ENCODE measurements at places on chromosomes 13 and 19. TPM values are rescaled to one million over a fixed set of nuclear protein-coding genes. Genes with fewer than 3 reads are reported as not detected.

DNA sequence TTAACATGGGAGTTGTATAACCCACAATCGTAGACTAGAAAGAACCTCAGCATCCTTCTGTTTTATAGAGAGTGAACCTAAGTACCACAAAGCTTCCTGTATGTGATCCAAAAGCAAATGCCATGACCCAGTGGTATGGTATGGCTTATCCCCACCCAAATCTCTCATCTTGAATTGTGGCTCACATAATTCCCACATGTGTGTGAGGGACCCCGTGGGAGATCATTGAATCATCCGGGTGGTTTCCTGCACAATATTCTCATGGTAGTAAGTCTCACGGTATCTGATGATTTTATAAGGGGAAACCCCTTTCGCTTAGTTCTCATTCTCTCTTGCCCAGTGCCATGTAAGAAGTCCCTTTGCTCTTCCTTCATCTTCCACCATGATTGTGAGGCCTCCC, 587.9 kb downstream of the LMO7 start:
- H3K27ac ChIP-seq = no peak overlapping the region
- H3K4me1 ChIP-seq = no peaks in the 10 kb centered on the region
- no peak overlapping the region for H3K4me3 ChIP-seq
- no peak for DNase-seq
- no peaks in the 10 kb centered on the region for H3K36me3 ChIP-seq

Gene KCTD15
- 1.3 TPM for total RNA-seq

GRCh38 chr13:91154558-91155353, 192.7 kb upstream of the MIR17HG start:
- no peak overlapping the region for H3K4me3 ChIP-seq
- no peak for DNase-seq
- H3K27ac ChIP-seq = no peak overlapping the region
- no peaks in the 10 kb centered on the region for H3K36me3 ChIP-seq
- peaks cover 6% of the 10 kb centered on the region for H3K27me3 ChIP-seq

DNA sequence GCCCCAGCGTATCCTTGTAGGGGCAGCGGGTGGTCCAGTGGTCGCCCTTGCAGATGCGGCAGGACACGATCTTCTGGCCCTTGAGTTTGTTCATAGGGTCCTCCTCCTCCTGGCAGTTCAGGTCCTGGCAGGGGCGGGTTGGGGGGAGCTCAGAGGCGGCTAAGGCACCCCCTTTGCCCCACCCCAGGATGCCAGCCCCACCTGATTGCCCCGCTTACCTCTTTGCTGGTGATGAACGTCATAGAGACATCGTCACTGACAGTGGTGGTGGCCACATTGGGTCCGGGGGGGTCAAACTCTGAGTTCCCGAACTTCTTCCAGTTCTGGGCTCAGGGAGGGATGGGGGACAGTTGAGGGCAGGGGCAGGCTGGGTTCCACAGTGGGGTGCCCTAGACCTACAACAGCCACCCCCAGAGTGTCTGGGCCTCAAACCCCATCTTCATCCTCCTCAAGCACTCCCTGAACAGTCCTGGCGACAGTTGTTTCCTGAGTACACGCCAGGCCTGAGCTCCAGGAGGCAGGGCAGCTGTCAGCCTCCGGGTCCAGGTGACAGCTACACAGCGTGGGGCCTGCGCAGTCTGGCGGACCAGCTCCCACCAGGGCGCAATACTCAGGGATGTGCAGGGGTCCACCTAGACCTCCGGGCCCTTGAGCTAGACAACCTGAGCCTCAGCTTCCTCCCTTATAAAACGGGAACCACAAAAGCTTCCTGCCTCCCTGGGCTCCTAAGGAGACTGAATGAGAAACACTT, 2.7 kb downstream of the EIF3G start:
- H3K27me3 ChIP-seq = no peaks in the 10 kb centered on the region
- H3K36me3 ChIP-seq = peaks cover 5% of the 10 kb centered on the region
- H3K4me3 ChIP-seq = no peak overlapping the region
- H3K27ac ChIP-seq = no peak overlapping the region
- no peak for DNase-seq
- peaks cover 14% of the 10 kb centered on the region for H3K4me1 ChIP-seq

DNA sequence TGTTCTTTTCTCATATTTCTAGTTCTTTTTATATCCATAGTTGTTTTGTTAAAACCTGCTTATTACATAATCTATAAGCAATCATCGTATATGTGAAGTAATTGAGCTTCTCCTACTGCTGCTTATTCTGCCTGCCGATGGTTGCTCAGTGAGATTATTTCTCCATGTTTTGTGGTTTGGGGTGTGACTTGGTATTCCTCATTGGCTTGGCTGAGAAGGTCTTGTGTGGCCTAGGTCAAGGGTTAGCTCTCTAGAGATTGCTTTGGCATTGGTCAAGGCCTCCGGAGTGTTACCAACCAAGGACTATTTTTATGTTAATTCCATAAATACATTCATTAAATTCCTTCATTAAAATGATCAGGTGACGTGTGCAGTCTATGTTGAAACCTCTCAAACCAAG, 302.8 kb downstream of the MYO16 start:
- peaks cover 14% of the 10 kb centered on the region for H3K27me3 ChIP-seq
- no peak for DNase-seq
- no peak overlapping the region for H3K4me3 ChIP-seq
- H3K36me3 ChIP-seq = no peaks in the 10 kb centered on the region
- H3K4me1 ChIP-seq = no peaks in the 10 kb centered on the region
